ENCODE measurements at places on chromosomes 5 and 9.

DNA sequence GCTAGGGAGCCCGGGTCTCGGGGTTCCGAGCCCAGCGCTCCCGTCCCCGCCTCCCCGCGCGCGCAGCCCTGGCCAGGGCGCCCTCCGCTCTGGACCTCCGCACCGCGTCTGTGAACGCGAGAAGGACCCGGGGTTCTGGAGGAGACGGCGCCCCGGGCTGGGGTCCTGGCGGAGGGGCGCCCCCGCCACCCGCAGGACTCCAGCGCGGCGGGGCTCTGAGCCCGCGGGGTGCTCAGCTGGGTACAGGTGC lies 431 bp downstream of the TMOD1 start:
- no peak for DNase-seq

DNA sequence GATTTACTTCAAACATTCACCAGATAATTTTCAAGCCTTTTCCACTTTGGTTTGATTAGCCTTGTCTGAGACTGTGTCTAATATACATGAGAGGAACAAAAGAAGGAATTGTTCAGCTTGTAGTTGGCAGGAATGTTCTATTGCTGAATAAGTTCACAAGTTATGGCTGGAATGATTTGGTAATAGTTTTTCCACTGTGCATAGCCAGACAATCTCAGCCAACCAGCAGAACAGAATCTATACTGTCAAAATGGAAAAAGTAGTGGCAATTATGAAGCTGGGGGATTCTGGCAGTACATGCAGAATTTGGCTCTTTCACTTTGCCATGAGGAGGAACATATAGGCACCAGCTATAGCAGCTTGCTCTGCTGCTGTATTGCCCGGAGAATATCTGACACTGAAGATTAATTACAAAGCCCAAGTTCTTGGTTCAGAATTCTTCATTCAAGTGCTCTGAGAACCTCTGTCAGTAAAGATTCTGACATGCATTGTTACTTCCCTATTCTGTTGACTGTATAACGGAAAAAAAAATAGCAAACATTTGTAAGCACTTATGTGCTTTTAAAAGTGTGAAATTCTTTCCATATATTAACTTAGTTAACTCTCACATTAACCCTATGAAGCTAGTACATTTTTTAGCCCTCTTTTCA lies 150.6 kb downstream of the PRR16 start:
- DNase-seq: no peak

DNA sequence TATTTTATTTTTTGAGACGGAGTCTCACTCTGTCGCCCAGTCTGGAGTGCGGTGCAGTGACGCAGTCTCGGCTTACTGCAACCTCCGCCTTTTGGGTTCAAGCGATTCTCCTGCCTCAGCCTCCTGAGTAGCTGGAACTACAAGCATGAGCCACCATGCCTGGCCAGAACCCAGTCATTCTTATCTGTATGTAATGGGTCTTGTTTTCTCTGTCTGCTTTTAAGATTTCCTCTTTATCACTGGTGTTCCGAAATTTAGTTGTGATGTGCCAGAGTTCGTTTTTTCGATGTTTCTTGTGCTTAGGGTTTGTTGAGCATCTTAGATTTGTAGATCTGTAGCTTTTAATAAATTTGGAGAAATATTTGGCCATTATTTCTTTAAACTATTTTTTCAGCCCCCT lies 19.2 kb downstream of the SLC25A25 start:
- DNase-seq: no peak

- DNase-seq: no peak
These were observed 857 bp downstream of the ADAM19 start for GRCh38 chr5:157574456-157575380.

DNA sequence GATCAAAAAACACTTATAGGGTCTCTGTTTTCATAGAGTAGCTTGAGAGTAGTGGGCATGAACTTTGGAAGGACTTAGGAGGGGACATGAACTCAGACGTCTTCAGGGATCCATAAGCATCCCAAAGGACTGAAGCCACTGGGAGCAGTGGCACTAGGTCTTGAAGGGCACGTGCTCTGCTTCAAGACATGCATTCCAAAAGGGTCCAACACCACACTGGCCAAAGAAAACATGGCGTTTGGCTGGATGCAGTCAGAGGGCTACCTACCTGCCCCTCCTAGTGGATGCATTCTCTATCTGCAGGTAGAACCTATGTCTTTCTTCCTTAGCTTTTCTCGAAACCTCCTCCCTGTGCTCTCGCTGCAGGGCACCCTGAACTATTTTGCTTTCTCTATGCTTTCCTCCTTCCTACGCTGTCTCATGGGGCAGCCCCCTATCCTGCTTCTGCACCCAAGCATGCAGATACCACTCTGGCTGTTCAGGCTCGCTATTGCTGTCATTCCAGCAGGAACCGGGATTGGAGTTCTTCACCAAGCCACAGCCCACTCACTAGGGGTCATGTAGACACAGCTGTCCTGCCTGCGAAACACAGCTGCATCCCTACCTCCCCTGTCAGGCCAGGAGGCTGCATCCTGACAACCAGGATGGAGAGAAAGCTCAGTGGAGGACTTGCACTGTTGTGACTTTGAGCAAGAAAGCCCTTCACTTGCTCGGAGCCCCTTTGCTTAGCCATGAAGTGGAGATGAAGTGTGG lies 11.9 kb downstream of the FAM240B start:
- DNase-seq: no peak

GRCh38 chr5:178112545-178112944 lies 787 bp upstream of the N4BP3 start:
- no peak for DNase-seq

DNA sequence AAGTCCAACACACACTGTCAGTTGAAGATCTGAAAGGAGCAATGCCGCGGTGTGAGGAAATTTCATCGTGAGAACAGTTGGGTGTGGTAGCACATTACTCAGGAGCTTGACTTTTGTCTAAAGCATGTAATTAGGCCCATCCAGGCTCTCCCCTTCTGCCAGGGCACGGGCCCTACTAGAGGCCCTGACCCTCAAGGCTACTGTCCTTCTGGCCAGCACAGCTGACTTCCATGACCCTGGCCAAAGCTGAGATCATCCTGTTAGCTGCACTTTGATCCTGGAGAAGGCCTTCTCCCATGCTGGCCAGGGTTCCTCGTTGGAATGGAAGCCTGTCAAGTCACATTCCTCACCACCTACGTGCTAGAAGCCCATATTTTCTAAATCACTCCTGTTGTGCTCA lies 77.8 kb upstream of the SLC1A3 start:
- no peak for DNase-seq

DNA sequence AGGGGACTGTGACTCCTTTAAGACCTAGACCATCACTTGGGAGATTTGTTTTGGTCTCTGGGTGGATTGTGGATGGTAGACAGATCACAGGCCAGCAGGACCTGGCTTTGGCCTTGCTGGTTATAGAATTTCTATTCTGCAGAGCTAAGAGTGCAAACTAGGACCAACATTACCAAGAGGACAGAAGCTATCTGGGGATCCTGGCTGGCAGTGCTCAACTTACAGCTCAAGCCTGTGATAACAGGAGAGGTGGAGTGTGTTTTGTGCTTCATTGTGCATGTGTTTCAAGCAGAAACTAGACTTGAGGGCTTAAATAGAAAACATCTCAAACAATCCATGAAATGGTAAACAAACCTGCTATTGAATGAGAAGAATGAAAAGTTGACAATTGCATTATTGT lies 106.7 kb downstream of the ZNF462 start:
- DNase-seq: no peak

DNA sequence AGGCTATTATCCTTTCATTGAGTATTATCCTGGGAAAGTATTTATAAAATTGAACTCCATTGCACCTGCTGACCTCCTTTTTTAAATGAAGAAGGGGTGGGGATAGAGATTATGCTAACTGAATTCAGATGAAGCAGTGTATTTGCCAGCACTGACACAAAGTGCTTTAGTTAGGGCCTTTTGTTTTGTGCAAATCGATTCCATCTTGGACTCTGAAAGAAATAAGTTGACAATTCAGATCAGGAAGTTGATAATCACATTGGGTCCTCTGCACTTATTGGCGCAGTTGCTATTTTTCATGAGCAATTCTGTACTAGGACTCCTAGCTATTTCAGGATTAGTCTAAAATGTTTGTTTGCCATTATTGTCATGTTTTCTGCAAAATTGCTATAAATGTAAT lies 101.6 kb upstream of the FSD1L start:
- DNase-seq: no peak

DNA sequence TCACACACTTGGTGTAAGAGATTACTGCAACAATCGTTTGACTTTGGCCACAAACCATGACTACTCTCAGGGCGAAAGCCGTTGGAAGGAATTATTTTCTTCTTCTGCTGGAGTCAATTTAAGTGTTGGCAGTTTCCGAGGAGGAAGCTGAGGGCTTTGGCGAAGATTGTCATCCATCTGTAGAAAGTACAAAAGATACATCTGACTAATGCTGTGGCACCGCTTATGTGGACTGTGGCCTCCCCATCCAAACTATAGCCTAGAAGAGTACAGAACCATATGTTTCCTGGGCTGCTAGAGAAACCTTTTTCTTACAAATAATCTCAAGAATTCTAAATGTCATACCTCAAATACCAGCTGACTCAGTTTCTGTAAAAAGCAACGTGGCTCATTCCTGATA lies 7.4 kb downstream of the MTX3 start:
- no peak for DNase-seq

Data from stimulated activated CD4-positive, alpha-beta T cell treated with anti-CD3 and anti-CD28 coated beads, Interleukin-15, amount 100 ng/mL, for 1 hour (primary cell).